ENCODE measurements at places on chromosomes 3 and 15. TPM values are rescaled to one million over a fixed set of nuclear protein-coding genes. Genes with fewer than 3 reads are reported as not detected.
A peak's percentile ranks its signal among the peaks of the same experiment; 100 is the strongest.

P2RY12 gene
- total RNA-seq: 9.2 TPM

CCR3 gene
- total RNA-seq: not detected

MOBP gene
- 0.20 TPM for total RNA-seq

IL17RB gene
- 3.3 TPM for total RNA-seq

TLR9 gene
- total RNA-seq: 0.39 TPM

SLC4A7 gene
- total RNA-seq: 43.8 TPM

INSYN1 gene
- 10.2 TPM for total RNA-seq

KNG1 gene
- total RNA-seq: not detected

ALDH1A3 gene
- 31.2 TPM for total RNA-seq

BNC1 gene
- 1.4 TPM for total RNA-seq

SLC35G2 gene
- 5.7 TPM for total RNA-seq

IL20RB gene
- total RNA-seq: 16.8 TPM

ALPK3 gene
- 5.0 TPM for total RNA-seq

DNA sequence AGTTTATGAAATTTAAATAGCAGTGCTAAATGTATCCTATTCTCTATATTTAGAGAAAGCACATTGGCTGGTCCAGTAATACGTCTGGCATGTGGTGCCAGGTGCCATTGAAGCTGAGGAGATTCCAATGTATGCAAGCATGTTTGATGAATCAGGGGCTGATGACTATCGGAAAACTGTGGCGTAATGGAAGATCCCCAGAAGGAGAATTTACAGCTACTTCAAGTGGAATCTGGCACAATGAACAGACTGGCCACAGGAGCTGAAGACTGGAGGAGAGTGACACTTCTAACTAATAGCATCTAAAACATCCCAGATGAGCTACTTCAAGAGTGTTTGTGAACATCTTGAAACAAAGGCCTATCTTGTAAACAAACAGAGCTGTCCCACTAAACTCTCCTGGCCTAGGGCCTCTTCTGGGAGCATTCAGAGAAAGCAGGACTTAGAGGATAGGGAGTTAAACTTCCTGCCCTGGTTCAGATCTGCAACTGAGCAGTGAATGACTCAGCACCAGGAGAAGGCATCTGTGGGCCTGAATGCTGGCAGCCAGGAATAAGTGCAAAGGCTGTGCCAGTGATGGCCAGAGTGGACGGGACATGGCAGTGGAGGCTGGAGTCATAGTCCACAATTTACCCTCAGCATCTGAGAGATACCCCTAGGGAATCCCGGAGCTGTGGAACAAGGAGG, 15.2 kb upstream of the ACTC1 start:
- no peak overlapping the region for H3K4me3 ChIP-seq
- H3K4me1 ChIP-seq: no peaks in the 10 kb centered on the region
- H3K27ac ChIP-seq: no peak overlapping the region
- no peaks in the 10 kb centered on the region for H3K36me3 ChIP-seq
- no peak for DNase-seq

DNA sequence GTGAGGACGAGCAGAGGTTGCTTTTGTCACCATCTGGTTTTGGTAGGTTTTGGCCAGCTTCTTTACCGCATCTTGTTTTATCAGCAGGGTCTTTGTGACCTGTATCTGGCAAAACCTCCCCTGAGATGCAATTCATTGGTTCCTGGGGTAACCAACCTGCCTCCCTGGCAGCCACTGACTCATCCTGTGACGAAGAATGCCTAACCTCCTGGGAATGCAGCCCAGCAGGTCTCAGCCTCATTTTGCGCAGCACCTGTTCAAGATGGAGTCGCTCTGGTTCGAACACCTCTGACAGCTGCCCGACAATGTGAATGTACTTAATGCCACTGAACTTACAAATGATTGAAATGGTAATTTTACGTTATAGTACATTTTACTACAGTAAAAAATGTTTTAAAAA, 6.8 kb upstream of the ADAMTS17 start:
- H3K4me1 ChIP-seq: peaks cover 9% of the 10 kb centered on the region
- no peak overlapping the region for H3K27ac ChIP-seq
- H3K4me3 ChIP-seq: no peak overlapping the region
- no peaks in the 10 kb centered on the region for H3K36me3 ChIP-seq

DNA sequence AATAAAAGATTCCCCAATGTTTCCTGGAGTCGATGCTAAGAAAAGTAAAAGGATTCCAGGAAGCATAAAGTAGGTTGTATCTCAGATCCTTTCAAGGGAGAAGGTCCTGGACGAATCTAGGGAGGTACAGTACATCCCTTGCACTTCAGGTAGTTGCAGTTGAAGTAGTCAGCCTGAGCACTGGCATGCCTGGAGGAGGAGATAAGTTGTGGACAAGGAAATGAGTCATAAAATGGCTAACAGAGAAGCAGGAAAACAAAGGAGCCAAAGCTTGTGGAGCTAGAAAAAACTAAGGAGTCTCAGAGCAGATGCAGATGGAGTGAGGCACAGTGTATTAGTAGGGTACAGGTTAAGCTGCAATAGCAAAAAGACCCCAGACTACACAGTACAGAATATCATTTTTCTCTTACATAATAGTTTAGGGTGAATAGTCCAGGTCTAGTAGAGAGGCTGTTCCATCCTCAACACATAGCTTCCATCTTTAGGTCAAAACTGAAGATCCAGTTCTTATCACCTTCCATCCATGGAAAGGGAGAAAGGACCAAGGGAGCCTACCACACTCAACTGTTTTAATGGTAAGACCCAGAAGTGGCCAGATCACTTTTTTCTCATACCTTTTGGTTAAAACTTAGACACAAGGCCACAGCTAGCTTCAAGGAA, 41.3 kb downstream of the COL6A5 start:
- no peak for DNase-seq
- no peak overlapping the region for H3K27ac ChIP-seq
- H3K4me3 ChIP-seq: no peak overlapping the region
- H3K36me3 ChIP-seq: no peaks in the 10 kb centered on the region

GRCh38 chr15:62150445-62150844, 14.6 kb downstream of the C2CD4B start:
- H3K27ac ChIP-seq: no peak overlapping the region
- no peaks in the 10 kb centered on the region for H3K27me3 ChIP-seq
- H3K4me1 ChIP-seq: no peaks in the 10 kb centered on the region
- no peak for DNase-seq

GRCh38 chr3:151439652-151440125, 21.2 kb downstream of the IGSF10 start:
- DNase-seq: peak; percentile 76
- H3K4me3 ChIP-seq: no peak overlapping the region
- no peaks in the 10 kb centered on the region for H3K4me1 ChIP-seq
- no peak overlapping the region for H3K27ac ChIP-seq
- H3K36me3 ChIP-seq: no peaks in the 10 kb centered on the region

- no peak overlapping the region for H3K4me3 ChIP-seq
- H3K27me3 ChIP-seq: no peaks in the 10 kb centered on the region
- H3K36me3 ChIP-seq: no peaks in the 10 kb centered on the region
- no peak for DNase-seq
- H3K27ac ChIP-seq: no peak overlapping the region
- no peaks in the 10 kb centered on the region for H3K4me1 ChIP-seq
Measured at GRCh38 chr3:71025010-71025409, 558.5 kb downstream of the FOXP1 start.

GRCh38 chr3:22937536-22937935, 265.6 kb upstream of the UBE2E2 start:
- no peaks in the 10 kb centered on the region for H3K36me3 ChIP-seq
- H3K4me1 ChIP-seq: no peaks in the 10 kb centered on the region
- H3K27me3 ChIP-seq: no peaks in the 10 kb centered on the region

DNA sequence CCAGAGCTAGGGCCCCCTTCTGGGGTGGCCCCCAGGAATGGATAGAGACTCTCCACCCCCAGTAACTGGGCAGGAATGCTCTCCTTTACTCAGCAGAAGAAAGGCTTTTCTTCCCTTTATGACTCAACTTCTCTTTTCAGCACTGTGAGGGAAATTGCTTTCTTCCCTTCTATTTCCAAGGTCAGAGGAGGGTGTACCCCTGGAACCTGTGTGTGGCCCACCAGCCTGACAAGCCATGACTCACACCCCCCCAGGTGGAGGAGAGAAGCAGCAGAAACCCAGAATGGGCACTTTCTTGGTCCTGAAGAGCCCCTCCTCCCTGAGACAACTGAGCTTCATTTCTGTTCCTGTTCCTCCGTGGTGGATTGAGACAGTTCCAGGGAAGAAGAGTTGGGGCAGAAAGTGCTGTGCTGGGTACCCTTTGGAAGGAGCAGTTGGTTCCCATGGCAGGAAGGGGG, 2.7 kb upstream of the ANKRD63 start:
- H3K27ac ChIP-seq: no peak overlapping the region
- H3K36me3 ChIP-seq: no peaks in the 10 kb centered on the region
- H3K4me3 ChIP-seq: no peak overlapping the region
- DNase-seq: no peak

DNA sequence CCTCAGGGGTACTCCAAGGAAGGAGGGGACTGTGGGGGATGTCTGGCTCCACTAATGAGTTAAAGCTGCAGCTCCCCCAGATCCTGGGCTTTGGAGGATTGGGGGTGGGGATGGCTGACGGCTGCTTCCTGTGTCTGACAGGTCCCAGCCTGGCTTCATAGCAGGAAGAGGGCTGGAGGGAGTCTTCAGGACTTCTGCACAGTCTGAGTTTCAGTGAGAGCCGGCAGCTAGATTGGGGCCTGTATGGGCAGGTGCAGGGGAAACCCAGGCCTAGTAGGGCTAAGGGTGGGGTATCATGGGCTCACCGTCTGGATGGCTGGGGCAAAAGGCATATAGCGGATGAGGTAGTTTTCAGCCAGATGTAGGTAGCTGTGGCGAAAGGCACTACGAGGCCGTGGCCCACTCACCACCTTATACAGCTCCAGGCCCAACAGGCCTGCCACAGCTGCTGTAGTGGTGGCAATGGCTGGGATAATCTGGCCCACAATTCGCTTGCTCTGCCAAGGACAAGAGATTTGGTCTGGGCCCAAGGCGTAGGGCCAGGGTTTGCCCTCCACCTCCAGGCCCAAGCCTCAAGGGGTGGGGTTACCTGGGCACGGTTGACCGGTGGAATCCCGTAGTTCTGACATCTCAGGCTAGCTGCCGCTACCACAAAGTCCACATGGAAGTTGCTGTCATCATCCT, 4.5 kb downstream of the INKA1 start:
- H3K27ac ChIP-seq: peak overlapping the region; percentile 88
- H3K4me3 ChIP-seq: no peak overlapping the region
- no peaks in the 10 kb centered on the region for H3K27me3 ChIP-seq
- no peak for DNase-seq
- H3K36me3 ChIP-seq: no peaks in the 10 kb centered on the region

DNA sequence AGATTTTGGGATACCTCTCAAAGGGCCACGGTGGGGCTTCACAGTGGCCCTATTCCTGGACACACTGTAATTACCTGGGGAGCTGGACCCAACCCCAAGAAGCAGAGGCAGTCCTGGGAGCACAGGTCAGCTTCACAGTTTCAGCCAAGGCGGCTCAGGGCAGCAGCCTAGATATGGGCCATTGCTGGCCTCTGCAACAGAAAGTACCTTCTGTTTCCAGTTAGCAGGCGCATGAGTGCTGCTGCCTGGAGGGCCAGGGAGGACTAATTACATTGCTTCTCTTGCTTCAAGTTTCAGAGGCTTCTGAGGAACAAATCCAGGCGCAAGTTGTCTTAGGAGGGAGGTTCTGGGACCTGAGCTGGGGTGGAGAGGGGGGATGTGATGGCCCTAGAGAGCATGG, 13.5 kb upstream of the DUSP7 start:
- H3K4me3 ChIP-seq: no peak overlapping the region
- H3K27ac ChIP-seq: no peak overlapping the region
- no peak for DNase-seq
- no peaks in the 10 kb centered on the region for H3K27me3 ChIP-seq

DNA sequence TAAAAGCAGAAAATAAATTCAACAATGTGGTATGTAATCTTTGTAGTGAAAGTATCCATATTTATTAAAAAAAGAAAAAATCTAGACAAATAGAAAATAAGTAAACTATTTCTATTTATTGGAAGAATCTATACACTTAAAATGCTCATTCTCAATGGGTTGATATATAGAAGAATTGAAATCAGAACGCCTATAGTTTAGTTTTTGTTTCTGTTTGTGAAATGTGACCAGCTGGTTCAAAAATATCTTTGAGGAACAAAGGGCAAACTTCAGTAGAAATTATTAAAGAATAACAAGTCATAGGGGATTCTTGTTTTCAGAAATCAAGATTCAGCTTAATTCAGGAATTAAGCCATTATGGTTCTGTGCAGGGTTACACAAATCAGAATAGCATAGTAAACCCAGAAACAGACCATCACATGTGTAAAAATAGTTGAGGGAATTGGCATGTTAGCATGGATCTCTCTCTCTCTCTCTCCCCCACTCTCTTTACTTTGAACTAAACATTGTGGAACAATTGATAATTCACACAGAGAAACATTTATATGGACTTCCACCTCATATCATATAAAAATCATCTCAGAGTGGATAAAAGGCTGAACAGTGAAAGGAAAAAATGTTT, 134.0 kb downstream of the CHL1 start:
- H3K4me3 ChIP-seq: no peak overlapping the region
- DNase-seq: no peak
- no peaks in the 10 kb centered on the region for H3K27me3 ChIP-seq
- H3K27ac ChIP-seq: no peak overlapping the region

- H3K4me1 ChIP-seq: no peaks in the 10 kb centered on the region
- H3K27me3 ChIP-seq: no peaks in the 10 kb centered on the region
- H3K36me3 ChIP-seq: no peaks in the 10 kb centered on the region
Measured at GRCh38 chr3:61227799-61228198, 23.5 kb downstream of the FHIT start.

- H3K27me3 ChIP-seq: no peaks in the 10 kb centered on the region
- no peaks in the 10 kb centered on the region for H3K36me3 ChIP-seq
- H3K27ac ChIP-seq: peak overlapping the region; percentile 87
Measured at GRCh38 chr3:64266065-64266931, 41.0 kb upstream of the PRICKLE2 start.

DNA sequence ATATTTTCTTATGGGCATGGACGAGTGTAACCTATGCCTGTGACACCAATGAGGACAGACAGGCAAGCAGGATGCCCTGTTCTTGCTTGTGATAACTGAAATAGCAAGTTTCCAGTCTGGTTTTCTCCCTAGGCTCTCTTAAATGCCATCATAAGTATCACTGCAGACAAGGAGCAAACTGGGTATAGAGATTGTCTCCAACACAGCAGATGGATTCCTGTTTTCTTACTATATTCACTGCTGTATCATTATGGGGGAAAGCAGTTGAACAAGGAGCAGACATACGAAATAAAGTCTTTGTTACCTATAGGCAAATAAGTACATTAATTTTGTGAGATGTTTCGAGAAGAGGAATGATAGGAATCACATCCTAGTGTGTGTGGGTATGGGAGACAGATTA, 178.0 kb upstream of the TBL1XR1 start:
- H3K27ac ChIP-seq: no peak overlapping the region
- no peaks in the 10 kb centered on the region for H3K36me3 ChIP-seq

DNA sequence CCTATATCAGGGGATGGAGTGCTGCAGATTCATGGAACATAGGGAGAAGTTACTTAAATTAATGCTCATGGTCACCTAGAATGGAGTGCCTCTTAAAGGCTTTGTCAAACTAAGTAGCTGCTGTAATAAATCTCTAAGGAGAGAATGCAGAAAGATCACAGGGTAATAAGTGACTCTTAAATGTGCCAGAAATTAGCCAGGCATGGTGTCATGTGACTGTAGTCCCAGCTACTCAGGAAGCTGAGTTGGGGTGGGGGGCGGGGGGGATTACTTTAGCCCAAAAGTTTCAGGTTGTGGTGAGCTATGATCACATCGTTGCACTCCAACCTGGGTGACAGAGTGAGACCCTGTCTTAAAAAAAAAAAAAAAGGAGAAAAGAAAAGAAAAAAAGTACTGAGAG, 90.9 kb upstream of the ASB14 start:
- H3K27me3 ChIP-seq: no peaks in the 10 kb centered on the region
- DNase-seq: no peak
- no peak overlapping the region for H3K27ac ChIP-seq
- no peaks in the 10 kb centered on the region for H3K4me1 ChIP-seq

All from tibial nerve (tissue), 4 donors.